ENCODE measurements at places on chromosomes 13 and 19. TPM values are rescaled to one million over a fixed set of nuclear protein-coding genes. Genes with fewer than 3 reads are reported as not detected.

RXFP2 gene
- not detected for polyA plus RNA-seq

DCLK1 gene
- not detected for polyA plus RNA-seq

GRCh38 chr13:51500687-51501086, 47.9 kb upstream of the INTS6 start:
- H3K4me3 ChIP-seq: no peak overlapping the region
- peaks cover 19% of the 10 kb centered on the region for H3K27me3 ChIP-seq
- peaks cover 4% of the 10 kb centered on the region for H3K36me3 ChIP-seq
- H3K4me1 ChIP-seq: peaks cover 17% of the 10 kb centered on the region
- H3K27ac ChIP-seq: no peak overlapping the region
- DNase-seq: no peak

GRCh38 chr19:35087393-35087792, 28.2 kb upstream of the FXYD3 start:
- DNase-seq: no peak
- no peak overlapping the region for H3K4me3 ChIP-seq
- peak overlapping the region; percentile 89 for H3K27ac ChIP-seq
- H3K36me3 ChIP-seq: no peaks in the 10 kb centered on the region
- no peaks in the 10 kb centered on the region for H3K27me3 ChIP-seq

DNA sequence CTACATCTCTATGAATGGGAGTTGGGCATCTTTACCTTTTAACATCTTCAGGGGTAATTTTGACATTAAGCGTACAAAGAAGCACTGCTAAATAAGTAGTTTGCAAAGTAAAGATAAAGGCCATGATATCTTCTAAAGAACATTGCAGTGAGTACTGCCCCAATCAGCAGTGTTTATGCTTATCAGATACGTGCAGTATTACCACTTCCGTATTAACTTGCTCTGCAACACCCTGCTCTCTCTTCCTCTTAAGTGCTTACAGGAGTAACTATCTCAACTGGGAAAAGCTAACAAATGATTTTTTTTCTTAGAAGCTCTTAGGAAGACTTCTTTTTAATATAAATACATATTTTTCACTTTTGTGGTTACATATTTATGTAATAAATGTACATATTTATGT, 793.7 kb upstream of the SLC10A2 start:
- H3K27me3 ChIP-seq: no peaks in the 10 kb centered on the region
- no peak overlapping the region for H3K27ac ChIP-seq
- no peaks in the 10 kb centered on the region for H3K36me3 ChIP-seq
- DNase-seq: no peak

- peaks cover 6% of the 10 kb centered on the region for H3K36me3 ChIP-seq
- H3K4me3 ChIP-seq: peak overlapping the region; percentile 70
- peaks cover 33% of the 10 kb centered on the region for H3K4me1 ChIP-seq
- no peak for DNase-seq
- H3K27ac ChIP-seq: no peak overlapping the region
These were observed 13.7 kb downstream of the LMTK3 start for GRCh38 chr19:48497728-48498594.

All from naive B cell (primary cell).